ENCODE measurements at places on chromosomes 6 and 20.
A peak's percentile ranks its signal among the peaks of the same experiment; 100 is the strongest.

GRCh38 chr6:109182578-109182977 is 87.3 kb downstream of the CEP57L1 start:
- no peak for DNase-seq

DNA sequence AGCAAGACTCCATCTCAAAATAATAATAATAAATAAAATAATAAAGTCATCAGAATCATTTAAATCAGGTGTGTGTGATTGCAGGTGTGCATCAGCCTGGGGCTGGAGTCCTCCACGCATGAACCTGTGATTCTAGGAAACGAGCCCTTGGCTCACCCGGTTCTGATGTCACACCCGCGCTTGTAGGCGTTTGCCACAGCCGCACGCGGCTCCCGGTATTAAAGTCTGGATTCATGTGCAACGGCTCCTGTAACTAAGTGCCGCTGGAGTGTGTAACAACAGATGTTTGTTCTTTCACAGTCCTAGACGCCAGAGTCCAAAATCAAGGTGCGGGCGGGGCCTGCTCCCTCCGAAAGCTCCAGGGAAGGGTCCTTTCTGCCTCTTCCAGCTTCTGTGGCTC is 45.2 kb downstream of the KCNQ2 start:
- DNase-seq, result no peak

DNA sequence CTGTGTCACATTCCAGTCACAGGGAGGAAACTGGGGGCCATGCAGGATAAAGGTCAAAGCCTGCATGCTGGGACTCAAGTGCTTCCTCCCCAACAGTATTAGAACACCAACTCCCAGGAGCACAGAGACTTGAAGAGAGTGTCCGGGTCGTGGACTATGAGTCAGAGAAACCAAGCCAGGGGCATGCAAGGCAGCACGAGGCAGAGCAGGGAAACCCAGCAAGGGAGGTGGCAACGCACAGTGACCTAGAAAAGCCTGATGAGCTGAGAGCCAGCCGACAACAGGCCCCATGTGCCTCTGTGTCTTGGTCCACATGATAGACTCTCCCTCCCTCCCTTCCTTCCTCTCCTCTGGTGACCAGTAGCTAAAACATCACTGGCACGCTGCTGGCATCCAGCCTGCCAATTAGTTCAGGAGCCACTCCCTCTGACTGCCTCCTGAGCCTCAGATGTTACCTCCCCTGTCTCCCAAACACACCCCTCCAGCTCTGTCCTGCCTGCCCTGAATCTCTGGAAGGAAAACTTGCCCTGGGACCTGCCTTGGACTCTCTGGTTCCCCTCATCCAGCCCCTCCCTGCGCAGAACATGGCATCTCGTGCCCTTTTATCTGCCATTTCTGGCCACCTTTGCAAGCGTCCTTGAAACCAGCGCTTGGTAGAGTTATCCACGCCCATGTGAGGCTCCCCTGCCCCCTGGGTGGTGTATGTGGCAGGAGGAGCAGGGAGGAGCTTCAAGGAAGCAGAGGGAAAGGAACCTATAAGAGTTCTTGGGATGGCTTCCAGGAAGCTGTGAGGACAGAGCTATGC is 16.2 kb upstream of the RNF39 start:
- DNase-seq, result no peak

DNA sequence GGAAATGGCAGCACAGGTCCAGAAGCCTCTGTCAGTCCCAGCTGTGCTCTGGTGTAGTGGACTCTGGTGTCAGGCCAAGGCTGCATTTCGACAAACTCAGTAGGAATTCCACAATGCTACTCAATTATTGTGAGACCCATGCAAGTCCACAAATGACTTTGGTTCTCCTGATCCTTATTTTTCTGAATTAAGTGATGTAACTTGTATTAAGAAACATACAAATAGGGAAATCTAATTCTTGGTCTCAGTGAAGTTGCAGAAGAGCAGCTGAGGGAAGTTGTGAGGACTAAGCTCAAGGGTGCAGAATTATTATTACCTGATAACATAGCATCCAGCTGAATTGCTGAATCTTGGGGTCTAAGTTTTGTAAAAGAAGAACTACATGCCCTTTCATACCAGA is 116.8 kb downstream of the MAFB start:
- no peak for DNase-seq

DNA sequence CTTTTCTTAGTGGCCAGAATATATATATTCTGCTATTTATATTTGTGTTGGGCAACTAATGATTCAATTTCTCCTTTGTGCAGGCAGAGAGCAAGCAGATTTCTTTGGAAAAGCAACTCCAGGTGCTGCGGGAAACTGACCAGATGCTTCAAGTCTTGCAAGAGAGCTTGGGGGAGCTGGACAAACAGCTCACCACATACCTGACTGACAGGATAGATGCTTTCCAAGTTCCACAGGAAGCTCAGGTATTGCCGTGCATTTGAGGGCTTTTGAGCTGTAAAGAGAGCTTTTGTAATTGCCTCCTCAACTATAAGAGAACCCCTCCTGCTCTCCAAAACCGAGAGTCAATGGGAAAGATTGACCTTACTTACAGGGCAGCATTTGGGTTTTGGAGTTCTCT is 203.5 kb downstream of the UTRN start:
- DNase-seq, result no peak

- DNase-seq, result no peak
Measured at GRCh38 chr6:36515844-36516243, 31.4 kb downstream of the STK38 start.

DNA sequence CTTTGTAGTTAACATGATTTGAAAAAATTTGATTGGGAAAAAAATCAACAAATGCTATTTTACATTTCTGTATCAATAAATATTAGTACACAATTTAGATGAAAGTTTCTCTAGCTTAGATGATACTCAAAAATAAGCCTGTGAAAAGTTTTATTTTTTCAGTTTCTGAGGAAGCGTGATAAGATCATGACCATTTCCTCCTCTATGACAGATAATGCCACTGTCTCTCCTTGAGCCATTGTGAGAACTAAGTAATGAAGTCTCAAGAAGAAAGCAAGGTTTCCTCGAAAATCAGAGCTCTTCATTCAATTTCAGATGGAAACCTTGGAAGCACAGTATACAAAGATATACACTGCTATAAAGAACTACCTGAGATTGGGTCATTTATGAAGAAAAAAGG is 395.0 kb downstream of the HDGFL1 start:
- no peak for DNase-seq

- no peak for DNase-seq
Measured at GRCh38 chr6:6681075-6681849, 92.7 kb downstream of the LY86 start.

GRCh38 chr6:123091896-123092271 is 95.8 kb downstream of the CLVS2 start:
- DNase-seq, result no peak

DNA sequence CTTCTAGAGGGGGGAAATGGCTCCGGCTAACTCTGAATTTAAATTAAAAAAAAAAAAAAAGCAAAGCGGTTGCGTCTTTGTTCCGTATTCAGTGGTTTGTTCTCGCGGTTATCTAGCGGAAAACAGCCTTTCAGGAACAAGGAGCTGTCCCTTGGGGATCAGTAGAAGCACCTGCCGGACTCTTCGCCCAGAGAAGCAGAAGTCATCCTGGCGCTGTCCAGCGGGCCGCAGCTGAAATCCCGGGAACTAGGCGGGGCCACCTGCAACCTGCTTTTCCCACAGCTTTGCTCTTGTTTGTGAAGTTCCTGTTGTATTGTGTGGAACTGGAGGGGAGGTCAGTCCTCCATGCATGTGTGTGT is 43.9 kb upstream of the GJE1 start:
- no peak for DNase-seq

DNA sequence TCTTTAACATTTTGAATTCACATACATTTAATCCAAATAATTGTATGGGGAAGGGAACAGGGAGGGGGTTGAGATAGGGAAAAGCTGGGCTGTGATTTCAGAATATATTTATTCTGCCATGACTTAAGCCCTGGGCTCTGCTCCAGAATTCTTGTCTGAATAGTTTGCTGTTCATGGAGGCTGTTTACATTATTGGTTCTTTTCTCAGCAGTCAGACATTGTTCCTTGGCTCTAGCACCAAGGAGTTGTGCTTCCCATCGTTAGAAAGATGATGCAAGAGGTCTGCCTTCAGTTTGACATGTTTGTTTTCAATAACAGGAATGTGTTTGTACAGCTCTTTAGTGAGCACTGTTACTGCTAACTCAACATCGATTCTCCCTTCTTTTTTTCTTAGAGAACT is 198.8 kb upstream of the CDYL start:
- DNase-seq, result no peak

GRCh38 chr6:110528101-110528929 is 51.9 kb upstream of the SLC22A16 start:
- DNase-seq, result peak; percentile 69

DNA sequence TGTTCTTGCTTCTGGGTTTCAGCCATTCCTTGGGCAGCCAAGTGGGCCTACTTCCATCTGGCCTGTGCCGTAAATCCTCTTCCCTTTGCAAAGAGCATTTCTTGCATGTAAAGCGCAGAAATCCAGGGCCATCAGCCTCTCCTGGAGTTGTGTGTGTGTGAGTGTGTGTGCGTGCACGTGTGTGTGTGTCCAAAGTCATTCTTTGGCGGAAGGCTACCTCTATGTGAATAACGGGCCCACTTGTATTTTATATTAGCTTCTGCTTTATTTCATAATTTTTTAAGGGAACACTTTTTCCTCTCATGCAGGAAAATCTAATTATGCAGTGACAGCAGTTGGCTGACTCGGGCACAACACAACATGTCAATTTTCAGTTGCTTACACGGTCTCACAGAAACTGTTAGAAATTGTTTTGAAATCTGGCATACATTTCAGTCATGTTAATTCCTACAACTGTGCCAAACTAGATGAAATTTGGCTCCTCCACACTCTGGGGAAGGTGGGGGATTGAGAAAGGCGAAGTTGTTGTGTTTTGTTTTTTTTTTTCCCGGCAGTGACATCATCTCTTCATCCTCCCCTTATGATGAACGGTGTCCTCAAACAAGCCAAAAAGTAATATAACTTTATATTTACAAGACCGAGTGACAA is 223.7 kb upstream of the TSHZ2 start:
- no peak for DNase-seq

DNA sequence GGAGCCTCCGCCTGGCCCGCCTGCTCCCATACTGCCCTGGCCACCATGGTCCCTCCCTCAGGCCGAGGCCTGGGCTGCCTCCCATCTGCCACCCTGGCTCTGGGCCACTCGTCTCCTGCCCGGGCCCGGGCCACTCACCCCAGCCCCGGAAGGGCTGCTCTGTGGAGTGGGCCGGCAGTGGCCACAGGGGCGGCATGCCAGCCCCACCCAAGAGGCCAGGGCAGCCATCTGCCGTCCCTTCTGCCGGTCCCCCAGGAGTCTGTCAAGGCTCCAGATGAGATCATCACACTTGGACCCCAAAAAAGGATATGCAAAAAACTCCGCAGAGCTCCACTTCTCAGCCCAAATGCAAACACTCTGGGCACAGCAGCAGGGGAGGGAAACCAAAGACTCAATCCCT is 23.8 kb upstream of the TLDC2 start:
- no peak for DNase-seq

- no peak for DNase-seq
Measured at GRCh38 chr6:54284161-54284860, 23.9 kb upstream of the TINAG start.

DNA sequence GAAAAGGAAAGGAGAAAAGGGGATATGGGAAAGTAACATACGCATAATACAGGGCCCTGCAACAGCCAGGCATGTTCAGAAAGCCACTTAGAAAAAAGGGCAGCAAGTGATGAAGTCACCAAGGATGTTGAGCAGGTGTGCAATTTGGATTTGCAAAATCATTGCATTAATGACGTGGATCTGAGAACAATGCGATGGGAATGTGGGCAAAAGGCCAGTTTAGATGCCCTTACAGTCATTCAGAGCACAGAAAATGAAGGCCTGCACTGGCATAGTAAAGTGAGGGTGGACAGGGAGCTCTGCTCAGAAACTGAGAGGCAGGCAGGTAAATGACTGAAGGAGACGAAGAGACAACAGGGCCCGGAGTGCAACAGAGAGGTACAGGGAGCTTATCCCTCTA is 123.7 kb upstream of the NHSL1 start:
- no peak for DNase-seq

DNA sequence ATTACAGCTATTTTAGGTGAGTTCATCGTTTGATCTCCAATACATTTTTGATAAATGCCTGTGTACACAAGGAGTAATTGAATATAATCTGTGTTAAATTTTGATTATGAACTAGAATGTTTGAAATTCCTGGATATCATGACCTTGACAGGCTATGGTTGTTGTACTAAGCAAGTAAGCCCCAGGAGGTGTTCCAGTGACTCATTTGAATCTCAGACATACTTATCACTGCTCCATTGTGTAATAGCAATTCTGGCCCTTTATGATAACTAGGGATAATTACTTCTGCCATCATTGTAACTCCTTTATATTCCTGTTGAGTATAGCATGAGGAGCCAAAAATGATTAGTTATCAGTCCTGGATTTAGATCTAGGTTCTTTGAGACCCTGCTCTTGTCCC is 1424.6 kb upstream of the ADGRB3 start:
- no peak for DNase-seq

- no peak for DNase-seq
Measured at GRCh38 chr6:108576709-108577108, 16.0 kb downstream of the FOXO3 start.

GRCh38 chr6:43665376-43665775 is 20.5 kb downstream of the RSPH9 start:
- no peak for DNase-seq

DNA sequence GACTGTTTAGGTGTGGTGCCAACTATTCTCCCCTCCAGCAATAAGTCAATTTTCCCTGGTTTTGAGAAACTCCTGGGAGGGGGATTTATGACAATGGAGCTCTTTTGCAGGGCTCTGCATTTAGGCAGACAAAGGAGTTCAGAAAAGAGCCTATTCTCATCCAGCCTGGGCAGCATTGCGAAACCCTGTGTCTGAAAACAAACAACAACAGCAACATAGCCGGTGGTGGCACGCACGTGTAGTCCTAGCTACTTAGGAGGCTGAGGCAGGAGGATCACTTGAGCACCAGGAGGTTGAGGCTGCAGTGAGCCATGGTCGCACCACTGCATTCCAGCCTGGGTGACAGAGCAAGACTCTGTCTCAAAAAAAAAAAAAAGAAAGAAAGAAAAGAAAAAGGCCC is 6.4 kb downstream of the CLPS start:
- DNase-seq, result no peak

DNA sequence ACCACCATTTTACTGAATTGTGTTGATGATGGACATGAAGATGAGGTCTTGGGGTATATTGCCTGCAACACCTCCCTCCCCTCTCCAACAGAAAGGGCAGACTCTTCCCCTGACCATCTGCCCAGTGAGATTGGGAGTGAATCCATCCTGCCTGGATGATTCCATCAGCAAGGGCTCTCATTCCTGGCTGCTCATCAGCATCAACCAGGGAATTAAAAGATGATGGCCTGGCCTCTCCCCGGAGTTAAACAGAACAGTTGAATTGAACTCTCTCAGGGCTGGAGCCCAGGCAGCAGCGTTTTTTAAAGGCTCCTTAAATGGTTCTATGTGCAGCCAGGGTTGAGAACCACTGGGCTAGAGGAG is 14.6 kb upstream of the MRPS18A start:
- no peak for DNase-seq

- no peak for DNase-seq
Measured at GRCh38 chr6:40436685-40437604, 150.2 kb downstream of the LRFN2 start.
